ENCODE measurements at places on chromosomes 5 and 9. TPM values are rescaled to one million over a fixed set of nuclear protein-coding genes. Genes with fewer than 3 reads are reported as not detected.

GRCh38 chr9:113589407-113589806 lies 125.9 kb downstream of the RGS3 start:
- DNase-seq: no peak

The TLX3 gene
- total RNA-seq: not detected

- no peak for DNase-seq
Measured at GRCh38 chr5:58794875-58795274, 212.0 kb downstream of the RAB3C start.

DNA sequence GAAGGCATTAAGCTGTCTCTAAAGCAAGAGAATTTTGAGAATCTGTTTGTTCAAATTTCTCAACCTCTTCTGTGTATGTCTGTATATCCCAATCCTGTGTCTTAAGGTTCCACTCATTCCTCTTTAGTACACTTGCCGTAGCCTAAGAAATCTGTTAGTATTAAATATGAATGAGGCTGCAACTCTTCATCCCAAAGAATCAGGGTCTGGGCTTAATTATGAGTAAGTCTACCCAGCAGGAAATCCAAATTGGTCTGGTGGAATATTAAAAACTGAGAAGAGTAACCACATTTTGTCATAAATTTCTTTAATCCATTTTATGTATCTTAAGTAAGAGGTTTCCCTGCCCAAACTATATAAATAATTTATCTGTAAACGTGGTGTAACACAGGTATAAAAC lies 1171.2 kb downstream of the CDH12 start:
- DNase-seq: no peak

DNA sequence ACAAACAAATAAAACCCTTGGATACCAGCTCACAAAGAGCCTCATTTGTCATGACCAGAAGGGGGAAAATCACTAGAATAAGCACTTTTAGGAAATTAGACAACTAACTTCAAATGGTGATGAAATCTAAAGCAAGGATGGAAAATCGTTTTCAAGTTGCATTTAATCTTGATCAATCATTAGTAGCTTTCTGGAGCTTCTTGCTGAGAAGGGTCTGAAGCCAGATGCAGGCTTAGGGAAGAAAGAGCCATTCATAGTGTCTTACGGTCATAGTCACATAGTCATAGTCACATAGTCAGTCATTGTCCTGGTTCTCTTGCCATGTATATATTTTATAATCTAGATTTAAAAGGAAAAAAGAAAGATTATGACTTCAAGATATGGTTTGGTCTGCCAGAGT lies 610.5 kb downstream of the ACTL7B start:
- DNase-seq: no peak

GRCh38 chr9:113800276-113800675 lies 75.8 kb upstream of the ZNF618 start:
- no peak for DNase-seq

DNA sequence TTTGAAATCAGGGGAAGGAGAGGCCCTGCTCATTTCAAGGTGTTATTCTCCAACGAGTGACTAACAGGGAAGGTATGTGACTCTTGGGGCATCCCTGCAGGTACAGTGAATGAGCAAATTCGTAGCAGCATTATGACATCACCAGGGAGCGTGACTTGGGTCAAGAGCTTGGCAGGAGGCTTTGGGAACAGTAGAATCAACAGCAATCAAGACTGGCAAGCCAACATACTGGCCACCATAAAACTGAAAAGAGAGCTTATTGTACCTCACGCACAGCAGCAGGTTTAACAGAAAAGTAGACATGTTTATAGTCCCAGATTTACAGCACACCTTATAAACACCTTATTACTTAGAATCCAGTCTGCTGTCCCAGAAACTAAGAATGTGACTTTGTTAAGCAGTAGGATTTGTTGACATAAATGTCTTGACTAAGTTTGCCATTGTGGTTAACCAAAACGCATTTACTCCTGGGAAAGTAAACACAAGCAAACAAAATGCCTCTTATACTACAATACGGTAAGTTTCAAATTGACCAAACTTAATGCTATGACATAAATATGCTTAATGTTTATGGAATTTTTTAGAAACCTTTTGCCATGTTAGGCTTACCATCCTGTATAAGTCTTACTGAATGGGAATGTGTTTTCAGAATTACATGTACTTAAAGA lies 297.8 kb downstream of the NPR3 start:
- no peak for DNase-seq

The FOXI1 gene
- not detected for total RNA-seq

DNA sequence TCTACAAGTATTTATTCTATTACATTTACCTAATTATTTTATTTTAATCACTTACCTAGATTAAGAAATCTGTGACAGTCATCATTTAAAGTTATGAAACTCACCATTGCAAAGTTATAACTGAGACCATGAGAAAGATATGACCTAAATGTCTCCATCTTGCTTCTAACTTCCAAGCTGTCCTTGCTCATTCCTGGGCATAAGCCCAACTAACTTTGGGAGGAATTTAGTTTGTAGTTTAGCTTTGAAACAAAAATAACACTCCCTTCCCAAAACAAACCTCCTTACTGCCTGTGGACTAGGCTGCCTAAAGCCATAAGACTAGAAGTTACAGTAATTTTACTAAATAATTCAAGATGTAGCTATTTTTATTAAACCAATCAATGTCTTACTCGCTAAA lies 195.6 kb upstream of the RAI14 start:
- no peak for DNase-seq

Data from occipital lobe (tissue), 3 donors.